ENCODE measurements at places on chromosomes 11 and 22.
A peak's percentile ranks its signal among the peaks of the same experiment; 100 is the strongest.

DNA sequence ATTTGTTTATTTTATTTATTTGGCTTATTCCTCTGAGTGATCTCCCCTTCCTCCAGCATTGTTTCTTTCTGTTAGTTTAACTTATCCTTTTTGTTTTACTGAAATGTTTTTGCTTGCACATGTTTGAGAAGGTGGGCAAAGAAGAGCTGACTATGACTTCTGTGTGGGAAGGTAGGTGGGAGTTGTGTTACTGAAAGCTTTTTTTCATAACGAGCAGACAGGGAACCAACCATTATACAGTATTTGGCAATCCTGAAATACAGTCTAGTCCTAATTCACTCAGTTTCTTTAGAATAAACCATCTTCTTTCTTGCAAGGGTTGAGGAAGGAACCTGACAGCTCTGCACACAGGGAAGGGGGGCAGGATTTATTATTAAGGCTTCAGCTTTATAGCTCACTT lies 37.0 kb upstream of the PAK1 start:
- DNase-seq: no peak

GRCh38 chr11:126459691-126460281 lies 104.3 kb downstream of the ST3GAL4 start:
- no peak for DNase-seq

DNA sequence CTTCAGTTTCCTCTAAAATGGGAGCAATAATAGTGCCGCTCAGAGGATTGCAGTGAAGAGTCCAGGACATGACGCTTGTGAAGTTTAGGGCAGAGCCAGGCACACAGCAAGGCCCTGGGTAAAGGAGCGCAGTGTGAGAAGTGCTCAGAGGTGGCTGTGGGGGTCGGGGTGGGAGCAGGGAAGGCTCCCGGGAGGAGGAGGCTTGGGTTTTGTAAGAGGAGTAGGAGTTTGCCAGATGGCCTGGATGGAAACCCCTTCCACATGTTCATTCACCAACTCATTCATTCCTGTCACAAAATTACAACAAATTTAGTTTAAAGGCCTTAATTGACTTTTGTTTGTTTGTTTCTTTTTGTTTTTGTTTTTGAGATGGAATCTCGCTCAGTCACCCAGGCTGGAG lies 17.0 kb downstream of the CRYBB2 start:
- no peak for DNase-seq

DNA sequence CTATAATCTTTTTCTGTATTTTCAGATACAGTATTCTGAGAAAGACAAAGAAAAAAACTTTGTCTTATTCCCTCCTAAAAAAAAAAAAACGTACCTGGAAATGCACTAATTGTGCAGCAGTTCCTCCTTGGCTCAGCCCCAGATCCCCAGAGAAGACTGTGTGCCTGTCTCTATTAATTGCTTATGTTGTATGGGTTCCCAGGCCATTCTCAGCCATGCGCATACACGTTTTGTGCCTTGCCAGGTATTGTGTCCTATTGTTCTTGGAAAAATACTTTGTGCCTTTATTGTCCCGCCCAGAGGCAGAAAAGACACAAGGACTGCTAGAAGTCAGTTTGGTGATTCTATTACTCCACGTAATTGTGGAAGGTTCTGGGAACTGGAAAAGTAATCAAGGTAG lies 91.2 kb downstream of the PIWIL4 start:
- DNase-seq: no peak

DNA sequence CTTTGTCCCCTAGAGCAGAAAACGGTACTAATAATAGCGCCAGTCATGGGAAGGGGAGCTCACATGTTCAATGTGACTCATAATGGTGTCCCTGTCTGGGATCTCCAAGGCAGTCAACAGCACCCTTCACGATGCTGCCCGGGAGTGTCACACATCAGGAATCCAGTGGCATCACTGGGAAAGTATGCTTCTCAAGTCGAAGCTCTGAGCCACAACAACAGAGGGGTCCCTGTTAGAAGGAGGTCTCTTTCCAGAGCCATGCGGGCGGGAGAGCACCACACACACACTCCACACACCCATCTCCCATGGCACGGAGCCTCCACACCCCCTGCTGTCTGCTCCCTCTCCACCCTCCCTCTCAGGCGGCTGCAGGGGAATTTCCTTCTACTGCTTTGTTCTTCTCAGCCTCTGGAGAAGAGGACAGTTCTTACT lies 119.7 kb downstream of the ETS1 start:
- DNase-seq: peak; percentile 83

- no peak for DNase-seq
Observed at GRCh38 chr22:46953968-46954765, 191.7 kb downstream of the TBC1D22A start.

- DNase-seq: no peak
Observed at GRCh38 chr11:65169164-65169641, 830 bp upstream of the SPDYC start.

GRCh38 chr22:19527861-19528417 lies 3.7 kb upstream of the CLDN5 start:
- DNase-seq: no peak

DNA sequence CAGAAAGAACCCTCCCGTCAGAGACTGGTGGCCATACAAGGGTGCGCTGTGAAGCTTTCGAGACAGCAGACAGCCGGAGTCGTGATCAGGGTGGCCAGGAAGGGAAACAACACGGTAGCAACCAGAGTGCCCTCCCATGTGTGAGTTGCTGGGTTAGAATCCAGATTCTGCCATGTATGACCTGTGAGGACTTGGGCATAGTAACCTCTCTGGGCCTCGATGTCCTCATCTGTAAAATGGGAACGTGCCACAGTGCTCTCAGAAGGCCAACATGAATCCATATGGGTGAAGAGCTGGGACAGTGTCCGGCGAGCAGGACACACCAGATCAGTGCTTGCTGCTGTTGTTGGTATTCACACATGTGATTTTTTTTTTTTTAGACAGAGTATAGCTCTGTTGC lies 7.6 kb upstream of the FGF3 start:
- DNase-seq: peak; percentile 33

GRCh38 chr11:105910095-105910715 lies 111.8 kb downstream of the MSANTD4 start:
- DNase-seq: no peak

DNA sequence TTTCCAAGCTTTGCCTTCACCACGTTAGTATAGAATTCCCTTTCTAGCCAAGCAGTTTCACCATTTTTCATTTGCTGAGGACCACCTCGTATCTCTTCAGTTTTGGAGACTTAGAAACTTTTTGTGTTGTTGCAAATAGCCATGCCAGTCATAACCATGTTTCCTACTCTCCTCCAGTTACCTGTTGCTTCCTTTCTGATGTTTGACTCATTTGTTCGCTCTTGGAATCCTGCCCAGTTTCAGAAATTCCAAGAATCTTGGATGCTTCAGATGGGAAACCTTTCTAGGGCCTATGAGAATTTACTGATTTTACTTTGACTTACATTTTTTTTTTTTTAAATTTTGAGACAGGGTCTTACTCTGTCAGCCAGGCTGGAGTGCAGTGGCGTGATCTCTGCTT lies 65.4 kb downstream of the PPP6R3 start:
- no peak for DNase-seq

DNA sequence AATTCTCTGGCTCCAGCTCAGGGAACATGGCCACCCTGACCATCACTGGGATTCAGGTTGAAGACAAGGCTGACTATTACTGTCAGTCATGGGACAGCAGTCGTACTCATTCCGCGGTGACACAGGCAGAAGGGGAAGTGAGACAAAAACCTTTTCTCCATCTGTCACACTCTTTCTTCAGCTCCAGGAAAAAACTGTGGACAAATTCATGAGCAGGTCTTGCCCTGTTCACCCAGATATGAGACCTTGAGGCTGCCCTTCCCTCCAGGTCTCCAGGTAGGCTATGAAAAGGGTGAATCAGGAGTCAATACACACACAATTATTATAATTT lies 39.4 kb upstream of the GGTLC2 start:
- DNase-seq: no peak

DNA sequence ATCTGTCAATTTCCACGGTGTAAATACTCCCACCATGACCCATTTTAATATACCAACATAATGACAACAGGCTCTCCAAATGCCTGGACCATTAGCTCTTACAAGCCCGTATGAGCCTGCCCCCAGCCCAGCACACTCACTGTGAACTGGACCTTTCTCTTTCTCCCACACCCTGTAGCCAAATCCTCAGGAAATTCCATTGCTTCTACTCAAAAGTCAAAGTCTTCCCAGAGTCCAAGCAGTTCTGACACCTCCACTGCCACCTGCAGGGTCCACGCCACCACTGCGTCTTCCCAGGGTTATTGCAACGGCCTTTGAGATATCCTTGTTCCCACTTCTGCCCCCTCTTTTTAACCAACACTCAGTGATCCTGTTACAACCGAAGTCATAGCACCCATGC lies 110.1 kb upstream of the ASPHD2 start:
- no peak for DNase-seq

GRCh38 chr22:28250036-28250695 lies 331.1 kb upstream of the PITPNB start:
- no peak for DNase-seq

- no peak for DNase-seq
Observed at GRCh38 chr11:30015725-30016412, 961 bp downstream of the KCNA4 start.

DNA sequence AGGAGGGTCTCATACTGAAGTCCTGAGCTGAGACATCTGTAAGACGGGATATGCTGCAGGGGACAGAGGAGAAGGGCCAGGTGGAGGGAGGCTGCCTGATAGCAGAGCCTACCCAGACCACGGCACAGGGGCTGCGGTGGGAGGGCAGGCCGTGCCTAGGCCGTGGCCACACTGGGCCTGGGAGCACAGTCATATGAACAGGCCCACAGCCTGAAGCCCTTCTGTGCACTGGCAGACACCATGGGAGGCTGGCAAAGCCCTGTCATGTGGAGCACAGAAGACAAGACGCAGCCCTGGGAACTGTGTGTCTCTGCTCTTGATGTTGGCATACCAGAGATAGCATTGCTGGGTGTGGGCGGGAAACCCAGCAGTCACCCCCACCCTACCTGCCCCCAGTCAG lies 3.3 kb downstream of the SPATA19 start:
- DNase-seq: no peak

- DNase-seq: no peak
Observed at GRCh38 chr11:35486446-35486845, 39.0 kb downstream of the PAMR1 start.

DNA sequence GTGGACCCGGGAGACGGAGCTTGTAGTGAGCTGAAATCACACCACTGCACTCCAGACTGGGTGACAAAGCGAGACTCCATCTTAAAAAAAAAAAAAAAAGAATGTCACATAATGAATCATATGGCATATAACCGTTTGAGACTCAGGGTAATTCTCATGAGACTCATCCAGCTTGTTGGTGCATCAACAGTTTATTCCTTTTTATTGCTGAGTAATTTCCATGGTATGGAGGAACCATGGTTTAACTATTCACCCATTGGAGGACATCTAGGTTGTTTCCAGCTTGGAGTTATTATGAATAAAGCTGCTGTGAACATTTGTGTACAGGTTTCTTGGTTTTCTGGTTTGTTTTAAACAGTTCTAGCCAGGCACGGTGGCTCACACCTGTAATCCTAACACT lies 25.3 kb downstream of the PPARA start:
- DNase-seq: no peak

DNA sequence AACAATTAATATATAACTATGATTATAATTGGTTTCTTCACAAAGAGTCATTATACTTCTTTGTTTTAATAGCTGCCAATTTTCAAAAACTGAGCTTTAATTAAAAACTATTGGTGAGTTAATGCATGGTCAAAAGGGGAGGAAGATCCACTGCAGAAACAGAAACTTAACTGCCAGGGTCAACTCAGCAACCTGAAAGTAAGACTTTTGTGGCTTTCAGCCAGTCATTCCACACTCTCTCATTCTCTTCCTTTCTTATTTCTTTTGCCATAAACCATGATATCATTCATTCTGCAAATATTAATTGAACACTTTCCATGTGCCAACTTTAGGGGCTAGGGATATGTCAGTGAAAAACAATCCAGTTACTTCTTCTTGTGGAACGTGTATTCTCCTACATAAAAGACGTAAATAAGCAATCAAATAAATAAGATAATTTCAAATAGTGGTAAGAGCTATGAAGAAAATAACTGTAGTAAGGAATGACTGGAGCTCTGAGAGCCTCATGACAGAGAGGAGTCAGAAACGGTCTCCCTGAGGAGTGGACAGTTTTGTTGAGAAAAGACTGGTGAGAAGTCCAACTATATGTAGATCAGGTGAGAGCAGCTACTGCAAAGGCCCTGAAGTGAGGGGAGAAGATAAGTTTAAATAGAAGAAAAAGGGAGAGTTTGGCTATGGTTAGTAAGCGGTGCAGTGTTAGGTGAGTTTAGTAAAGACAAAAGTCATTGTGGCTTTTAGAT lies 130.5 kb downstream of the GRIA4 start:
- DNase-seq: no peak

DNA sequence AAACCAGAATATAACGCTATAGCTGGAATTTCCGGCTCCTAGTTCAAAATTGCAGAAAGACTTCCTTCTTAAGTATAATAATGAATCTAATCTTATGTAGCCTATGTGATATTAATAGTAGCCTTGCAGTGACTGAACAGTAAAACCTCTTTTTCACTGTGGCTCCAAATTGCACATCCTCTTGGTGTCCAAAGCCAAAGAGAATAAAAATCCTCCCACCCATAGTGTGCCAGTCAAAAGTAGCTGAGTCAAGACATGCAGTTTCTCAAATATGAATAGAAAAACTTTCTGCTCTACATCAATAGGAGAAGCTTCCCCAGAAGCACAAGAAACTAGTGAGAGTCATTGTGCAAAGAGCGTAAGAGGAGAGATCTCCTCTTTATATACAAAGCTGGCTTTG lies 76.0 kb upstream of the PICALM start:
- DNase-seq: no peak

Measured in aorta (tissue), 5 donors.